ENCODE measurements at places on chromosomes 12 and 14.
A peak's percentile ranks its signal among the peaks of the same experiment; 100 is the strongest.

DNA sequence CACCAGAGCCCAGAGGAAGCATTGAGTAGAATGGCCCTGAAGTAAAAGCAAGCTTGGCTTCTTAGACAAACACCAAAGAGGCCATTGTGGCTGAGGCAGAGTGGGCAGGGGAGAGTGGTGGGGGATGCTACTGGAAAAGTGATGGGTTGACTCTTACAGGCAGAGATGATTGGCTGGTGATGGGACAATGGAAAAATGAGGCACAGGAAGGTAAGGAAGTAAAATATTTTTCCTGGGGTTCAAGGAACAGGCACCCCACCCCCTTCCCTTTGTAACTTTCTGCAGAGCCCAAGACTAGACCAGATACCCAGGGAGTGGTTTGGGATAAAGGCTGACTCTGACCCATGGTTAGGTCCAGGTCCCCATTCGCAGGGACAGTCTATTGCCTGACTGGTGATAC is 34.9 kb upstream of the COL2A1 start:
- no peak for DNase-seq

- no peak for DNase-seq
These were observed 489.8 kb downstream of the DIO2 start for GRCh38 chr14:79721399-79722084.

GRCh38 chr14:99619835-99620834 is 16.1 kb upstream of the CCDC85C start:
- no peak for DNase-seq

GRCh38 chr14:106605548-106606448 is 1079.4 kb downstream of the TMEM121 start:
- DNase-seq = peak; percentile 64

GRCh38 chr14:95485222-95485819 is 31.1 kb downstream of the SYNE3 start:
- no peak for DNase-seq

GRCh38 chr12:55694188-55694515 is 13.6 kb downstream of the ITGA7 start:
- no peak for DNase-seq

DNA sequence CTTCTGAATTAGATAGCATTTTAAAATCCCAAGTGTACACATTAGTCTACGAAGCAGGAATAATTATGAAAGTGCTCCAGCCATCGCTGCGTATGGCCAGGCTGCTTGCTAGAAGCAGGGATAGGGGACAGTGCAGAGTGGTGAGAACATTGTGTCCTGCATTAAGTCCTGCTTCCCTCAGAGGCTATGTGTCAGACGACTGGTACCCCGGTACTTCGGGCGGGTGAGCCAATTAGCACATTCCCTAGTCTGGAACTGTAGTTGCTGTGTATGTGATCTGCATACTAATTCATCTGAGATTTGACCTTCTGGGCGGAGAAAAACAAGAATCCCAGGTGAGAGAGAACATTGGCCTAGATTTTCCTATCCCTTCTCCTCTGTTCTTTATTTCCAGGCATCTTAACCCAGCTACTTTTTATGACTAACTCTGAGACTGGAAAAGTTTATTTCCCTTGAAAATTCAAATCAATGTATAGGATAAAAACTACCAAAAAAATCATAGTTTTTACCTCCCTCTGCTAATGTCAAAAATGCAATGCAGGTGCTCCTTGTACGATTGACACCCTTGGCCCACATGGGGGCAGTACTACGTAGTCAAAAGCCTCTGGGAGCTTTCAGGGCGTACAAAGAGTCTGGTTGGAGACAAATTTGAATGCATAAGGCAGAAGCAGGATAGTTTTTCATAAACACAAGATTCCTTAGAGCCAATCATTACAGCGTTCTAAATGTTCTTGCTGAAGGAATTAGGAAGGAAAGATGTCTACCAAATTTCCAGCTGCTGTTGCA is 764.3 kb downstream of the NOVA1 start:
- no peak for DNase-seq

DNA sequence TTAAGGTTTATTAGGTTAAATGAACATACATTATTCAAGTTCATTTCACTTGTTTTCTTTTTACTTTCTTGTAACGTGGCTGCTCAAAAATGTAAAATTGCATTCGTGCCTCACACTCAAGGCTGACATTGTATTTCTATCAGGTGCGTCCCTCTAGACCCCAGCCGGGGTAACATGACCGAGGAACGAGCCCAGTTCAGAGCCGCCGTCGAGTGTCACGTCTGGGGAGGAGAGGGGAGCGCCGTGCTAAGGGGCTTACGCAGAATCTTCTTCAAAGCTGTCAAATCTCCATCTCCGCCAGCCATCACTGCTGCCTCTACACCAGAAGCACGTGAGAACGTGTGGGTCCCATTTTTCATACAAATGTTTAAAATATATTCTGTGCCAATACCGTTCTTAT is 170.6 kb downstream of the RIMBP2 start:
- DNase-seq = no peak

GRCh38 chr14:100305324-100306100 is 732 bp downstream of the SLC25A29 start:
- no peak for DNase-seq

- DNase-seq = no peak
These were observed 61.4 kb upstream of the PNMA1 start for GRCh38 chr14:73775339-73776193.
